ENCODE measurements at places on chromosomes 3 and 15.
A peak's percentile ranks its signal among the peaks of the same experiment; 100 is the strongest.

GRCh38 chr15:68191555-68191954 lies 13.6 kb downstream of the CALML4 start:
- no peak for DNase-seq

- DNase-seq: peak; percentile 98
Observed at GRCh38 chr3:46987743-46988401, 8.4 kb downstream of the NBEAL2 start.

DNA sequence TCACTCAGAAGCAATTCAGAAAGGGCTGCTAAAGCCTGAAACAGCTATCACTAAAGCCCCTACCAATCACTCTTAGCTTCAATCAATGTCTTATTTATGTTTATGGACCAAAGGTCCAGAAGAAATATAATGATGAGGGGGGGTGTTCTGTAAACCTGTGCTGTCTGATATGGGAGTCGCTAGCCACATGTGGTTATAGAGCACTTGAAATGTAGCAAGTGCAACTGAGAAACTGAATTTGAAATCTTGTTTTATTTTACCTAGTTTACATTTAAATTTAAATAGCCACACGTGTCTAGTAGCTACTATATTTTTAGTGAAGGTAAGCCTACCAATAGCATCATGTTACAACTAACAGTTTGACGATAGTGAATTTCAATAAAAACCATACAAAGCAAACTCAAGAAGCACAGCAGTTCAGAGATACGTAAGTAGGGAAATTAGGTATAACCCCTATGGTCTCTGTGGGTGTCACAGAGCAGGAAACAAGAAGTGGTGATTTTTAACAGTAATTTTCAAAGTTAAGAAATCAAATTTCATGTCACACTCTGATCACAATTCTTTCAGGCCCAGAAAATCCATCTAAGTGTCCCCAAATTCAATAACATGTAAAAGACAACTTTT lies 3.6 kb downstream of the POU1F1 start:
- no peak for DNase-seq

GRCh38 chr15:76976572-76977270 lies 18.2 kb upstream of the PSTPIP1 start:
- no peak for DNase-seq

DNA sequence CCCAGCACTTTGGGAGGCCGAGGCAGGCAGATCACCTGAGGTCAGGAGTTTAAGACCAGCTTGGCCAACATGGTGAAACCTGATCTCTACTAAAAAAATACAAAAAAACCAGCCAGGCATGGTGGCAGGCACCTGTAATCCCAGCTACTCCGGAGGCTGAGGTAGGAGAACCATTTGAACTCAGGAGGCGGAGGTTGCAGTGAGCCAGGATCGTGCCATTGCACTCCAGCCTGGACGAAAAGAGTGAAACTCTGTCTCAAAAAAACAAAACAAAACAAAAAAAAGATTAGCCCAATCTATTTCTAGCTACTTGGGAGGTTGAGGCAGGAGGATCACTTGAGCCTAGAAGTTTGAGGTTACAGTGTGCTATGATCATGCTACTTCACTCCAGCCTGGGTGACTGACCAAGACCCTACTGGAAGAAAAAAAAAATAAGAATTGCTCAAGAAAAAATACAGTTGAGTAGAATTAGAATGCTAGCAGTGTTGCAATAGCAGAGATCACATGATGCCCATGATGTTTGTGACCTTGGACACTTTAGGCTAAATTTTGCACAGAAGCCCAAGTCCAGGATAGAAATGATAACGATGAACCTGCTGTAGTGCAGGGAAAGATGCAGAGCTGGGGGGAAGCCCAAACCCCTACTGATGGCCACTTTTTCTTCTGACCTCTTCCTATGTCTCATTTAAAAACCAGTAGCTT lies 162.2 kb downstream of the LPP start:
- DNase-seq: no peak

DNA sequence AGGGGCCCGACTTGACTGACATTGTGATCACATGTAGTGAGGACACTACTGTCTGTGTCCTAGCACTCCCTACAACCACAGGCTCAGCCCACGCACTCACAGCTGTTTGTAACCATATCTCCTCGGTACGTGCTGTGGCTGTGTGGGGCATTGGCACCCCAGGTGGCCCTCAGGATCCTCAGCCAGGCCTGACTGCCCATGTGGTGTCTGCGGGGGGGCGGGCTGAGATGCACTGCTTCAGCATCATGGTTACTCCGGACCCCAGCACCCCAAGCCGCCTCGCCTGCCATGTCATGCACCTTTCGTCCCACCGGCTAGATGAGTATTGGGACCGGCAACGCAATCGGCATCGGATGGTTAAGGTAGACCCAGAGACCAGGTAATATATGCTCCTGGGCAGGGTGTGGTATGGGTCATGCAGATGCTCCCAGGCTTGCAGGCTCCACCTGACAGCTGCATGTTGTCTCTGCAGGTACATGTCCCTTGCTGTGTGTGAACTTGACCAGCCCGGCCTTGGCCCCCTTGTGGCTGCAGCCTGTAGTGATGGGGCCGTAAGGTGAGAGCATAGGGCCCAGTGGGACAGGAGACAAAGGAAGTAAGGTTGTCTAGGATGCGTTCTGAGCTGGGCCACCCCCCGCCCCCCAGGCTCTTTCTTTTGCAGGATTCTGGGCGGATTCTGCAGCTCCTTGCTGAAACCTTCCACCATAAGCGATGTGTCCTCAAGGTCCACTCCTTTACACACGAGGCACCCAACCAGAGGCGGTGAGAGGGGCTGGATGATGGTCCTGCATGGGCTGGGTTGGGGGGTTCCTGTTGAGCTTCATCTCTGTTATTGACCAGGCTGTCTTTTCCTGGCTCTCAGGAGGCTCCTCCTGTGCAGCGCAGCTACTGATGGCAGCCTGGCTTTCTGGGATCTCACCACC lies 4.4 kb downstream of the DALRD3 start:
- no peak for DNase-seq

DNA sequence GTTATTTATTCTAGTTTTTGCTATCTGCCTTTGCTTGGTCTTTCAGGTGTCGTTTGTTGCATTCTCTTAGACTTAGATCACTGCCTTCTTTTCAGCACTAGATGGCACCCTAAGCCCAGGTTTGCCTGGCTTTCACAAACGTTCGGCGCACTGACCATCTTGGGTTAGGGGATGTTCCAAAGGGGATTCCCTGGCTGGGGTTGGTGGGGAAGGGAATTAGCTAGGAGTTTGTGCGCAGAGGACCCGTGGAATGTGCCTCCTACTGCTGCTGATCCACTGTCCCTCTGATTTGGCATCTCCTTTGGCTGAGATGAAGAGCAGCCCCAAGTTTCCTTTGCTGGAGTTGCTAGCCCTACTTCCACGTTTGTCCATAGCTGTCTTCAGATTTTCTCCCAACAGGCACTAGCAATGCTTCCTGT lies 33.9 kb downstream of the PFN2 start:
- no peak for DNase-seq

- DNase-seq: no peak
Observed at GRCh38 chr15:95409626-95410310, 920.7 kb upstream of the NR2F2 start.

DNA sequence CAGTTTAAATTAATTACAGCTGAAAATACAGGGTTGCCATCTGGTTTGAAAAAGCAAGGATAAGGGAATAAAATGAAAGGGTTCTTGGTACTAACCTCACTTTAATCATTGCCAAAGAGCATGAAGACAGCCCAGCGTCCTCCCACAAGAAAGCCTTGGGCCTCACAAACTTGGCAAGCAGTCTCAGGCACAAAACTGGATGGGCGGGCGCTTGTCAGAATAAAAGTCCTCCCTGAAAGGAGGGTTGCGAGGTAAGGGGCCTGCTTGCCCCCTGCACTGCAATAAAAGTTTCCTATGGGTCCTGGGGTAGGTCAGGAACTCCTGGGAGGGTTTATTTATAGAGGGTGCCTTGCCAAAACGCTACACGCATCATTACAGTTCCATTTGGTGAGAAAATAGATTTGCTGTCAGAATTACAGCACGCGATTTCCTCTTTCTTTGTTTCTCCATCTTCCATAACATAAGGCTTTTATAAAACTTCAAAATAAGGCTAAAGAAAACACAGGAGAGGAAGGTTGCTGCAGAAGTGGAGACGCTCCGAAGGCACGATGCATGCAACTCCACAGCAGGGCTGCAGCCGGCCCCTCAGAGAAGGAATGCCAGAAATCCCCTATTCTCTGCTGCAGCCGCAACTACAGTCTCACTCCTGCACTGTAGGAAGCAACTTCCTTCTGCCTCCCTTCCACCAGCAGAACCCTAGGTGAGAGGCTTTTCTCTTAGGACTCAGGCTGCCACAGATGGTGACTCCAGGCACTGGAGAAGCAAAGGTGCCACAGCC lies 61.3 kb downstream of the VGLL4 start:
- DNase-seq: no peak

DNA sequence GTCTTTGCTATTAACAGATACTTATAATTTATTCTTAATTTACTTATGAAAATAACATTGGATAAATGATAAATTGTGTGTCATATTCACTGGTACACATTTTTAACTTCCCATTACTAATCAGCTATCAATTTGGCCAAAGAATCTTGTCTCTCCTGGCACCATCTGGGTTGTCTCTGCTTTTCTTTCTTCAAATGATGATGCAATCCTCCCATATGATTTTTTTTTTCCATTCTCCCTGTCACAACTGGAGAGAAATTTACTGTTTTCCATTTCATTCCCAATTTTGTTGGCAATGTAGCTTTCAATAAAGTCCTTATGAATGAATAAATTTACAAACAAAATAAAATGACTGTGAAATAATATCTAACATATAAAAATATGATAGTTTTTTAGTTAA lies 743.7 kb upstream of the EPHA6 start:
- DNase-seq: no peak

GRCh38 chr3:159030138-159030670 lies 228.3 kb downstream of the MFSD1 start:
- no peak for DNase-seq

- DNase-seq: no peak
Observed at GRCh38 chr15:74832826-74833225, 6.4 kb downstream of the CPLX3 start.

- DNase-seq: no peak
Observed at GRCh38 chr15:62219799-62220198, 54.7 kb upstream of the C2CD4B start.

DNA sequence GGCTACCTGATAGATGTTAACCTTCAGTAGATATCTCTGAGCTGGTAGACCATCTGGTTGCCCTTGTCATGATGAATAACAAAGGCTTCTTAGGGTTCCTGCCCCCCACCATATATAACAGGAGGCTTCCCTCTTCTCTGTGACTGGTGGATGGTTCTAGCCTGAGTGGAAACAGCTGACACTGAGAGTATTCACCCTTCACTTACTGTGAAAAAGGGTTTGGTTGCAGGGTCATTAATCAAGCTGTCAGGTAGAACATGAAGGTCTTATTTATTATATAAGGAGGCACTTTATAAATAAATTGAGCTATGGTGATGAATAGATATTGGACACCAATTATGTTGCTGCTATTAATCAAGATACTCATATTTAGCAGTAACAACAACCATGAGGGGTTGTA lies 58.6 kb downstream of the CACNA2D3 start:
- no peak for DNase-seq

GRCh38 chr3:50268703-50269451 lies at the start of gene SEMA3B:
SEMA3B (plus strand) TSS chr3:50269147; CDS start chr3:50269241, 94 bp downstream.
- no peak for DNase-seq

DNA sequence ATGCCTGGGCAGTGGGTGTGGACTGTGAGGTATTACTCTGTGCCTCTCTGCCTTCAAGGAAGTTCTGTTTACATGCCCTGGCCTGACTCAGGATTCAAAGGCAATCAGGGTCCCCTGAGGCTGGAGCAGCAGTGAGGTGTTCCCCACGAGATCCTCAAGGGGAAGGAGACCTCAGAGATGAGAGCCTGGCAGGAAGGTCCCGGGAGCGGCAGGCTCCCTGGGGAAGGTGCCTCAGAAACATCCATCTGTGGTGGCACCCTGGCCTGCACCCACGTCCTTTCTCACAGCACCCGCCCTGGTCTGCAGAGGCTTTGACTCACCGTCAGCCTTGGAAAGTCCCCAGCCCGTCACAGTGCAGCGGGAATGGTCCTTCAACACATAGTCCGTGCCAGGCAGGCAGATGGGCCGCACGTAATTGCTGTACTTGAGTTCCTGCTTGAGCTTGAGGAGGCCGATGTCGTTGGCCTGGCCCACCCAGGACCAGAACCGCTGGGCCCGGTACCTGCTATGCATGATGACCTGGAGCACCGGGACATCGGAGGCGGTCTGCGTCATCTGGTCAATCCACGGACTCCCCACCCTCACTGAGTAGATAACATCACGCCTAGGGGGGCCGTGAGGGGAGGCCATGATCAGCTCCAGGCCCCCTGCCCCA lies 3.6 kb downstream of the PRSS50 start:
- peak; percentile 72 for DNase-seq

DNA sequence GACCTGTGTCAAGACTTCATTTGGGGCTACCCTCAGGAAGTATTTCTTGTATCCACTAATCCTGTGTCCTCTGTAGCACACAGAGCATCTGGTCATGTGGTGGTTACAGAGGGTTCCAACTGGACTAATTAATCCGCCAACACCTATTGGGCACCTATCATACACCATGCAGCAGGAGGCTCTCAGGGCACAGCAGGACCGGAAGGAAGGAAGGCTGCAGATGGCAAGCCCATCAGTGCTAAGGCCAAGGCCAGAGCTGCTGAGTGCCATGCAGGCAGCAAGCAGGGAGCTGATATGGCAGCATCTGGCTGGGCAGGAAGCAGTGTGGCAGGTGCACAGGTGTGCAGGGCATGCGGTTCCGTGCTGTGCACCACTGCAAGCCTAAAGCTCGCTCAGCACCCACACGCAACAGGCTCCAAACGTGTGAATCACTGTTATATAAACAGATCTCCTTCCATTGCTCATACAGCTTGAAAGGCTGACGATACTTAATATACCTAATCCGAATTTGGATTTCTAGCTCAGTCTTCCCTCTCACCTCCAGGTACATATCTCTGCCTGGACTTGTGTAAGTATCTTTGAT lies 64.4 kb upstream of the SNRPA1 start:
- no peak for DNase-seq

DNA sequence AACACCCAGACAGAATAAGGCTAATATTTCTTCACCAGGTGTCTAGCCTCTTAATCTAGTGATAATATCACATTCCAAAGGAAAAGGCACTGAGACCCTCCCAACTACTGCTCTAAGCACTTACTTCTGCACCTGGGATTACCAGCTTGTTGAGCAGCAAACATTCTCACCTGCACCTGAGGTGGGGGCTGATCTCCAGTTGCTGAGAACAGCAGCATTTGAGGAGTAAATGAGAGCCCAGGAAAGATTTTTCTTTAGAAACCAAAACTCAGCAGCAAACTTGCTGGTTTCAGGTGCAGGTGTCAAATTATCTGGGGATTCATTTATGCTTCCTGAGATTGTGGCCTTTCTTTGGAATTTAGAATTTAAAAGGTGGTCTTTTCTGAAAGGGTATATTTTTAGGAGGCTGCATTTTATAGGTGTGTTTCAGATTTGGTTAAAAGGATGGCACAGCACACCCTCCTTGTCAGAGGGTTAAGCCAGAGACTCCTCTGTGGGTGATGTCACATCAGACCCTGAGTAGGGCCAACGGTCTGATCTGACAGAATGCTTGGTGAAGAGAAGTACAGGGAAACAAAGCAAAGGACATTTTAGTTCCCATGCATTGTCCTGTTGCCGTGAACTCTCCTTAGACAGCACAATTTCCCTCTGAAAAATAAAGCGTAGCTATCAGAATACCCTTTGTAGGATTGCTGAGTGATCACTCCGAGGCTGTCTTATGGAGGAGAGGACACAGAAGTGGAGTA lies 411.0 kb upstream of the ATP11B start:
- DNase-seq: no peak

GRCh38 chr3:114221165-114221880 lies 16.1 kb downstream of the ZNF80 start:
- no peak for DNase-seq
